Activated gamma-delta T cell treated with Interleukin-2 at 50 U/mL for 16 hours (primary cell): ENCODE measurements at places on chromosomes 2 and 18.

DNA sequence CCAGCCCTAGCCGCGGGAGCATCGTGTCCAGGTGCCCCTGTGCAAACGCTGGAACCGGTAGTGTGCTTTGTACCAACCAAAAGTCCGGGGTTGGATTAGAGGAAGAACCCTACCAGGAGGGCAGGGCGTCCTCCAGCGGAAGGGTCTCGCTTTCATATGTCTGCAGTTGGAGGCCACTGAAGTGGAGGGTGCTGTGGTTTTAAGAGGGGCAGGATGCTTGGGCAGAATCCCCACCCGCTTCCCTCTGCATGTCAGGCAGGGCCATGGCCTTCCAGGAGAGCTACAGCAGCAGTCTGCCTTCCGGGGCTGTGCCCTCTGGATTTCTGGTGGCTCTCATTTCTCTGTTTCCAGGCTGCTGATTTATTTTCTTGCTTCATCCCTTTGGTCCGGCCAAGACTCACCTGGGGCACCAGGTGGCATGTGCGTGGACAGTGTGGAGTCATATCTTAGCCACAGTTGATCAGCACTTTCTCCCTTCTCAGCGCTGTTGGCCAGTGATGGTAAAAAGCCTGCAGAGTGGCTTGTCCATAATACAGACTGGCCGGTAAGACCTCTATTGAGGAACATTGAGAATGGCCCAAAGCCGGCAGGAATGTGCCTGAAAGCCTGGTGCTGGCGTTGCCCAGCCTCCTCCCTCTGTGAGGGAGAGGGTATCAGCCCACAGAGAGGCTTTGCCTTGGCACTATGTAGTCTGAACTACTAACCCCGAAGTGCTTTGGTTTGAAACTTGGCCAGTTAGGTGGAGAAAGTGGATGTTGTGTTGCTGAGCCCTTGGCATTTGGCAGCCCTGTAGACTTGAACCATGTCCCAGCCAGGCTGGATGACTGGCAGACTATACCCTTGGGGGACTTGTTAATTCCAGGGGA, 1.8 kb downstream of the AGAP1 start:
- no peak for DNase-seq

GRCh38 chr2:1970341-1970740, 226.0 kb upstream of the PXDN start:
- DNase-seq = no peak

DNA sequence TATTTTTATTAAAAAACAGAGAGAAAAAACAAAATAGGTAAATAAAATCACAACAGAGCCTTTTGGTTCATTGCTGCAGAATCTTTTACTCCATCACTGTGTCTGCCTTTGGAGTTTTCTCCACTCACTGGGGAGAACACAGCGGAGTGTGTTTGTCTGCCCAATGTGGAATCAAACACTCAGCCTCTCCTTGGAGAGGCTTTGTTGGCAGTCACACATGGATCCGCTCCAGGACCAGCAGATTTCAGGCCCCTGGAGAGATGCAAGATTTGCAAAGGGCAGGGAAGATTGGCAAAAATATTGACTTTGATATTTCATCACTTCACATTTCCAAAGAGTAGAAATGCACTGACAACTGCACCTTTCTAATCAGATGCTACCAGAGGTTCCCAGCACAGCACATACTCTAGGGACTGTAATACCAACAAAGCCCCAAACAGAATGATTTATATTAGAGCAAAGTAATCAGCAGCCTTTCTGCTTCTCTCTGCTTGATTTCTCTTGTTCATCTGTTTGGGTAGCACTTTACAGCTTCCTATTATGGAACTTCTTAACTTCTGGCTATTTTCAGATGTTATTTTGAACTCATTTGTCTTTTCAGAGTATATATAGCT, 1898.8 kb upstream of the PIK3C3 start:
- no peak for DNase-seq

DNA sequence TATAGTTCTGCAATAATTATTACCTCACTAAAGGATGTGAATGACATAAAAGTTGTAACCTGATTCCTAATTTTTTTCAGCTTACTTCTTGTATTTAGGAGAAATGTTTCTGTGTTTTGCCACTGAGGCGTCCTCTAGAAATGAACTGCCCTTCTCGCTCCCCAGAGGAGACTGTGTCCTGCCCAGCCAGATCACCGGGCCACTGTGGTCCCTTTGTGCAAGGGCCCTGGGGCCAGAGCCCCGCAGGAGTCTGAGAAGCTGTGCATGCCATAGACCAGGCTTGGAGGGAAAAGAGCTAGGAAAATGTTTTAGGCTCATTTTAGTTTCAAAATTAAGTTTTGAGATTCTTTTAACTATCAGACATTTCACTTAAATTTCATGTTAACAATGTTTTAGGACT, 31.1 kb upstream of the LDLRAD4 start:
- no peak for DNase-seq

- no peak for DNase-seq
These were observed 146.5 kb upstream of the MGAT5 start for GRCh38 chr2:134107402-134107801.

- DNase-seq = no peak
These were observed 557.9 kb downstream of the TNS1 start for GRCh38 chr2:217444932-217445331.

DNA sequence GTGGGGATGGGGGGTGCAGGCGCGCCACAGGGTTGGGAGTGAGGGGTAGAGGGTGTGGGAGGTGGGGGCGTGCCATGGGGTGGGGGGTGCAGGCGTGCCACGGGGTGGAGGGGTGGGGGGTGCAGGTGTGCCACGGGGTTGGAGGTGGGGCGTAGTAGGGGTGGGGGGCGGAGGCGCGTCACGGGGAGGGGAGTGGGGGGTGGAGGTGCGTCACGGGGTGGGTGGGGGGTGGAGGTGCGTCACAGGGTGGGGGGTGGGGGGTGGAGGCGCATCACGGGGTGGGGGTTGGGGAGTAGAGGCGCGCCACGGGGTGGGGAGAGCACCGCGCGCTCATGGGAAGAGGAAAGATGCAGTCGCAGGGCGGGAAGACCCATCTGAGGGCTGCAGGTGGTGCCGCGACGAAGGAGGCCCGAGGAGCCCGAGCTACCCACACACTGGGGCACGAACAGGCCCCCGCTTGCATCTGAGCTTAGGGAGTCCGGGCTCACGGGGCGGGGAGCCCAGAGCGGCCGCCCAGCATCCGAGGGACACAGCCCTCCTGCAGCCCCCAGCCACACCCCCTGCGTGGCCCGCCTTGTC, 37.5 kb downstream of the SNED1 start:
- peak; percentile 44 for DNase-seq

DNA sequence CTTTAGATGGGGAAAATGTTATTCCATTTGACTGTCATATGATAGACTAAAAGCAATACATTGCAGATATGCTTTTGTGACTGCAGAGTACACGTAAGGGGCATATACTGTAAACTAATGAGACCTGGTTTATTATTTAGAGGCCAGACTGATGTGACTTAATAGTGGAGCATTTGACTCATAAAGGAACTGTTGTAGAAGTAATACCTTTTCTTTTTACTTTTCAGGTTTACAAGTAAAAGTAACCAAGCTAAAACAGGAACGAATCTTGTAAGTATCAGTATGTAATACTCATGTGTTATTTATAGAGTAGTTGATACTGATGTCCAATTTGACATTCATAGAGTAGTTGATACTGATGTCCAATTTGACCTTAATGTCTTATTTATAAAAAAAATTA, 13.1 kb downstream of the RBBP8 start:
- DNase-seq = no peak

- no peak for DNase-seq
These were observed 113.8 kb downstream of the THADA start for GRCh38 chr2:43481927-43482542.

- no peak for DNase-seq
These were observed at the start of gene ASPRV1 for GRCh38 chr2:69961496-69961895. Gene ASPRV1 (minus strand): TSS chr2:69961631. CDS start chr2:69961436, 195 bp downstream.

DNA sequence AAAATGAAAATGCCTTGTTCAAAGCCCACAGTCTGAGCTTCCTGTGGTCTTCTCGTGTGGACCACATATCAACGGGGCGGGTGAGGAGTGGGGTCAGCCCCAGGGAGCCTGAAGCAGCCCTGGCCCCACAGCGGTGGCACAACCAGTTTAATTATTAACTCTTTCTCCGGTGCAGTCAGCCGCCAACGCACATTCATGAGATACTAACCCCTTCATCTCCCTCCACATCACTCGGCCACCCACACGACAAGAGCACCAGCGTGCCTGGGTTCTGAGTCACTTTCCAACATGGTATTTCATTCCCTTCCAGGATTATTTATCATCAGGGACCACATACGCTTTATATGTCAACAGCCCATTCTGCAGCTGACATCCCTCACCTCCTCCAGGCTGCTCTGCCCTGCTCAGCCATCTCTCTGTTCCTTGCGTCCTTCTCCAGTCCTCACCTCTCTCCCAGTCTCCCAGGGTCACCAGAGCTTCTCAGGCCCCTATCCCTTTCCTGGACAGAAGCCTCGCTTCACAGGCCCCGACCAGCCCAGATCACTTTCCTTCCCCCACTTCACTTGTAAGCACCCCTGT, 48.0 kb upstream of the ID2 start:
- no peak for DNase-seq

DNA sequence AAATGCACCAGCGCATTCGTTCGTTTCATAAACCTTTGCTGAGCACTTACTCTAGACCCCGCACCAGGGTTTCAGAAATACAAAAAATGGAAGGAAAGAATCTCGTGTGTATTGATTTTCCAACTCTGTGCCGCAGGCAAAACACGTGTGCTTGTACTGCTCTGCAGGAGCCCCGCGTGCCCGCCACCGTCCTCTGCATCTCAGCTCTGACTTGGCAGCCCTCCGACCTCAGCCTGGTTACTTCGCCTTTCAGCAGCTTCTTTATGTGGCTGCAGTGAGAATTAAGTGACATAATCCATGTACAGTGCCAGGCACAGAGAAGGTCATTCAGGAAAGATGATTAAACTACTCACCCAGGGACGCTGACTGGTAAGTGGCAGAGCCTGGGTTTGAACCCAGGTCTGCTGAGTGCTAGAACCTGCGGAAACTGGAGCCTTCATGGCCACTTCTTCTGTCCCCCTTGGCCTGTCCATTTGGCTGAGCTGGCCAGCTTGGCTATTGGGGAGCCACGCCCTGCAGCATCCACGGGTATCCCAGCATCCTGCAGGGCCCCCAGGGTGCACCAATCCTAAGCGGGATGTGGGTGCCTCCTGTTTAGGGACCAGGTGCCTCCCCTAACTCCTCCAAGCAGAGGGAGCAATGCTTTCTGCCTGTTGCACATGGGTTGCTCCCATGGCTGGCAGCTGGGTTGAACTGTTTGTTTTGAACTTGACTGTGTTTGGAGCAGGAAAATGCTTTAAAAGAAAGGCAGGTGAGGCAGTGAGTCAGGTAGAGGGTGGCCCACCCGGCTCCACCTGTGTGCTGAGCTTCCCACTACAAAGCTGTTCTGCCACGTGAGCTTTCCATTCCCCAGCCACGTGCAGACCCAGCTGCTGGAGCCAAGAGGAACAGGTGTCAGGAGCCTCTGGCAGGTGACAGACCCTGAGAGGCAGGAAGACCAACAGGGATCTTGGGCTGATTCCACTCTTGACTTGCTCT, 34.3 kb downstream of the INHBB start:
- DNase-seq = no peak

DNA sequence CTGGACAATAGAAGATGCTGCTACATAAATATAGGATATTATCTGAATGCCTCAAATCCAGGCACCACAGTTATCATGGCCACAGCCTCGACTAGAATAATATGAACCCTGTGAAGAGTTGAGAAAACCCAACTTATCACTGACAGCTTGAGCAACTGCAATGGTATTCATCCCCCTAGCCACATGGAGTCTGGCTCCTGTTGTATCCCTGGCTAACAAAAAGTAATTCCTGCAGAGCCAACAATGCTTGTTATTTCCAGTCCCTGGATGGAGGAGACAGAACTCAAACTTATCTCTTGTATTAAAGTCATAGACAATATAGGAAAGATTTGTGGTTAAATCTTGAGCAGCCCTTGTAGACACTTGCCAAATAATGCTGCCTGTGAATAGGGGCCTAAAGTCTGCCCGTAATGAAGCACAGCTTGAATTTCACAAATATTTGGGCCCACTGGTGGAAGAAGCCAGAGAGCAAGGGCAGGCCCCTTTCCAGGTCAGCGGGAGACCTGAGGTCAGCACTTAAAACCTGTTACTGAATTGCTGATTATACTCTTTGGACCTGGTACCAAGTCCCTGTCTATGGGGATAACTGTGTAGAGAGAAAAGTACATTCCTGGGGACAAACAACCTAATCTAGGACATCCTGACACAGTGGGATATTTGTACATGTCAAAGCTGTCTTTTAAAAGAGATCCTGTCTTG, 28.4 kb upstream of the SUCLG1 start:
- no peak for DNase-seq

DNA sequence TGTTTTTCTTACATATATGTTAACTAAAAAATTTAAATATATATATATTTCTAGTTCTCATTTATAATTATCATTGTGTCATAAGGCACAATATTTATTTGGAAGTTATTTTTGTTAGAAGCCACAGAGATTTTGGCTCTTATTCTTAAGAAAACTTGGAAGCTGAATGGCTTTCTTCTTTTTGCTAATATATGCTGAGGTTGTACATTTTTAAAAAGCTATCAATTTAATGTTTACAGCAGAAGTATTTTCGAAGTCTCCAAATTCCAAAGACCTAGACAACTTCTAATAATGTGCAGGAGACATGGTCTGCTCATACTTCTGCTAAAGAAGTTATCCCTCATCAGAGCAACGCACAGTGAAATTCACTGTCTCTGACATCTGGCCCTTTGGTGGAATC, 3.7 kb upstream of the PIEZO2 start:
- no peak for DNase-seq

DNA sequence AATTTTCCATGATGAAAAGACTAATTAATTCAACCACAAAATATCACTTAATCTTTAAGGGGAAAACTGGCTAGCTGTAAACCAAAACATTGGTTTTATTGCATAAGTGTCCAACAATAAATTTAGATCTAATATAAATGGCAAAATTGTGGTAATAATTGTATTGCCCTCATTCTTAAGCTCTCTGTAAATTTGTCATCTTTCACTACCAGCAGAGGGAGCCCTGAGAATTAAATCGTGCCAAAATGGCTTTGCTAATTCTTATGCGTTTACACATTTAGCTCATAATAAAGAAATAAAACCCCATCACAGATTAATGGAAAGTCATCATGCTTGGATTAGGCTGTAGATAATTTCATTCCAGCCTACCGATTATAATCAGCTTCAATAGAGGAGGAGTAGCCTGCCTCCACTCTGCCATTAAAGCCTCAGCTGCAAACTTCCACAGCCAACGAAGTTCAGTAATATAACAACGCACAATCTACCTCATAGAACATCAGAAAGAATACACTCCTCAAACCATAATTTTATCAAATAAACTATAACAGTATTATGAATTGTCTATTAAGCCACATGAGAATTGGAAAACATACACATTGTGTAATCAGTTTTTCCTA, 70.0 kb upstream of the ATP5MC3 start:
- DNase-seq = no peak

DNA sequence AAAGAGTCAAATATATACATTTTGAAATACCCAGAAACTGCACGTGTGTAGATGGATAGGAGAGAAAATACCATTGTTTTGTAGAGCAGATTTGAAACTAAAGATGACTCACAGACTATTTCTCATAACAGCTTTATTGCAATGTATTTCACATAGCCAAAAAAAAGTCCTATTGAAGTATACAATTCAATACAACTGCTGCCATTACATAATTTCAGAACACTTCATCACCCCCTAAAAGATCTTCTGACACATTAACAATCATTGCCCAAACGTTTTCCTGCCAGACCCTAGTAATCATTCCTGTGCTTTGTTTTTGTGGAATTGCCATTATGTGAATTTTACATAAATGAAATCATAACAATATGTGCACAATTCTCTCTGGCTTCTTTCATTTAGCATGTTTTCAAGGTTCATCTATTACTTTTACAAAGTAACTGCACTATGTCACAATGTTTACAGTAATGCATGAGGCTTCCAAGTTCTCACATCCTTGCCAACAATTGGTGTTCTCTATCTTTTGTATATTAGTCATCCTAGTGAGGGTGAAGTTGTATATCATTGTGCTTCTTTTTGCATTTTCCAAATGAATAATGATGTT, 378.6 kb upstream of the CWC22 start:
- DNase-seq = no peak
